Activated CD4-positive, CD25-positive, alpha-beta regulatory T cell (primary cell): ENCODE measurements at places on chromosomes 6 and 20.

- no peak for DNase-seq
Observed at GRCh38 chr6:11878735-11879134, 100.1 kb upstream of the ADTRP start.

GRCh38 chr6:52000064-52000463 lies 87.3 kb downstream of the PKHD1 start:
- no peak for DNase-seq

DNA sequence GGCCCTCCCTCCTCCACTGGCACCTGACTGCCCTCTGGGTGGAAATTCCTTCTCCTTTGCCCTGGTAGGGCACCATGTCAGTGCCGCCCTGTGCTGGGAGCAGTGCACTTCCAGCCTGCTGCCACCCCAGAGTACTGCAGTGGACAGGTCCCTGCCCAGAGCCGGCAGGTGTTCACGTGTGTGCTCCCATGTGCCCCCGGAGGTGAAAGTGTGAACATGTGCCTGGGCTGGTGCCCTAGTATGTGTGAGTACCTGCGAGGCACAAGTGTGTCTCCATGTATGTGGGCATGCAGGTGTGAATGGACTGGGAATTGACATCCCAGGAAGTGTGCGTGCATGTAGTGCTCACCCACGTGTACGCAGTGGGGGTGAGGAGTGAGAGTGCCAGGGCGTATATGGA lies 29.4 kb downstream of the SDCBP2 start:
- no peak for DNase-seq

DNA sequence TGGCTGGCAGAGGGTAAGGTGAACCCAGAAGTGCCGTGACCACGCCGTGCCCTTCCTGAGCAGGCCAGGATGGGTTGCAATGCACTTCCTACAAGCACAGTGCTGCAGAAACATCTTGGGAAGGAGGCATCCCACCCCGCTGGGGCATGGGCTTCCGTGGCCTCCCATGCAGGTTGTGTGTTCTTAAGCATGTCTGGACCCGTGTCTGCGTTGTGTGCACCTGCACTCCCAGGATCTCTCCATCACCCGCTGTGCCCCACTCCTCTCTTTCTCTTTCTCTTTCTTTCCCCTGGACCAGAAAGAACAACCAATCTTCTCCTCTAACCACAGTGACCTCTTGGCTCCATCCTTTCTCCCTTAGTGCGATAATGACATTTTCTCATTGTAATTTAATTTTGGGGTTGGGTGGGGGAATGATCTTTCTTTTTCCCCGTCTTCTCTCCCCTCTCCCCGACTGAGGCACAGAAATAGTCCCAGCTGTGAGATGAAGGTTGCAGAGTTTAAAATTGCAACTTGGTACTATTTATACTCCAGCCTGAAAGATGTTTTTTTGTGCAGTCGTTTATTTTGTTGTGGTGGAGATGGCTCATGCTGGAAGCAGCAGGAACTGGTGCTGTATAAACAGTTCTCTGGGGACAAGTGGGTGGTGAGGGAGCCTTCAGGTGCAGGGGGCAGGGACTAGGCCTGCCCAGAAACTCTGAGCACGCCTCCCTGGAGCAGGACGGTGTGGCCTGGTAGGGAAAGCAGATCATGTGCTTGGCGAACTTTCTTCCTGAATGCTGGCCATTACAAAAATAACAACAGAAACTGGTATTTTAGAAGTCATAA lies 20.5 kb downstream of the BCAS4 start:
- DNase-seq: no peak

DNA sequence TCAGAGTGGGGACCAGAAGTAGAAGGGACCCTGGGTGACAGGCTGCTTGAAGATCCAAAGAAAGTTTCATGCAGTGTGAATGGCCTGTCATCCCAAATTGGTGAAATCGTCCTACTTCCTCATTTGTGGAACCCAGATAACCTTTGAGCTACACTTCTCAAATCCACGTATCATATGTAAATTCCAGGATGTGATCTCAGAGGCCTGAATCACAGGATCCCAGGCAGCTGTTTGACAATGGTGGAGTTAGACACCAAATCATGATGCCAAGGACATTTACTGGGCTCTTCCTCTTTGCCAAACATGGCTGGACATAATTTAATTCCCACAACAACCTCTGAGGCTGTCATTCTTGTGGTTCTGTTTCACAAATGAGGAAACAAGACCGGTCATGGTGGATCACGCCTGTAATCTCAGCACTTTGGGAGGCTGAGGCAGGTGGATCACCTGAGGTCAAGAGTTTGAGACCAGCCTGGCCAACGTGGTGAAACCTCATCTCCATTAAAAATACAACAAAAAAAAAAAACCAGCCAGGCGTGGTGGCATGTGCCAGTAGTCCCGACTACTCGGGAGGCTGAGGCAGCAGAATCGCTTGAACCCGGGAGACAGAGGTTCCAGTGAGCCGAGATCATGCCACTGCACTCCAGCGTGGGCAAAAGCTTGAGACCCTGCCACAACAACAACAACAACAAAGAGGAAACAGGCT lies 39.9 kb upstream of the TTPAL start:
- DNase-seq: no peak

GRCh38 chr20:18138266-18138582 lies 561 bp downstream of the KAT14 start:
- no peak for DNase-seq

- no peak for DNase-seq
Observed at GRCh38 chr6:169807699-169808607, 56.5 kb downstream of the ERMARD start.
